ENCODE measurements at places on chromosomes 3 and 15. TPM values are rescaled to one million over a fixed set of nuclear protein-coding genes. Genes with fewer than 3 reads are reported as not detected.

ZNF660 gene
- total RNA-seq: not detected

TGM5 gene
- total RNA-seq: not detected

EFHB gene
- 0.39 TPM for total RNA-seq

IQCF5 gene
- not detected for total RNA-seq

Data from A549 treated with DMSO at 1 μM for 4 hours (cell line).